ENCODE measurements at places on chromosomes 5 and 9.

DNA sequence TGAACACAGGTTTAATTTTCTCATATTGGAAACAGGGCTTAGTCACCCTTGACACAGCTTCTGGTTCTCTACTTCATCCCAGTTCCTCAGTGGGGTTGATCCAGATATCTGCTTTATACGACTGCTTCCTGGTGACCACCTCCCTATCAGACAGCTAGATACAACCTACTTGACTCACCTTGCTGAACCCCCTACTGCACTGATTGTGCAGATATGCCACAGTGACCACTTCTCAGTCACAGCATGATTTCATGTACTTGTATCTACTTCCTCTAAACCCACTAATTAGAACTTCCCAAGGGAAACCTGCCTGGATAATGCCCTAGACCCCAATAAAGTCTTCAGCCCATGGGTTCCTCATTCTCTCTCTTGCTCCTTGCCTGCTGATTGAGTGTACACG lies 18.4 kb upstream of the RFK start:
- no peak for DNase-seq

- no peak for DNase-seq
Measured at GRCh38 chr9:89021154-89021803, 30.0 kb downstream of the S1PR3 start.

DNA sequence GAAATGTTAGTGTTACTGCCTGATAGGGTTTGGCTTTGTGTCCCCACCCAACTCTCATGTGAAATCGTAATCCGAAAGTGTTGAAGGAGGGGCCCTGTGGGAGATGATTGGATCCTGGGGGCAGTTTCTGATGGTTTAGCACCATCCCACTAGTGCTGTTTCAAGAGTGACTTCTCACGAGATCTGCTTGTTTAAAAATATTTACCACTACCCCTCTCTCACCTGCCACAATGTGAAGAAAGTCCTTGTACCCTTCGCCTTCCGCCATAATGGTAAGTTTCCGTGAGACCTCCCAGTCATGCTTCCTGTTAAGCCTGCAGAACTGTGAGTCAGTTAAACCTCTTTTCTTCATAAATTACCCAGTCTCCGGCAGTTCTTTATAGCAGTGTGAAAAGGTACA lies 2.6 kb upstream of the RFX3 start:
- DNase-seq: peak; percentile 20

DNA sequence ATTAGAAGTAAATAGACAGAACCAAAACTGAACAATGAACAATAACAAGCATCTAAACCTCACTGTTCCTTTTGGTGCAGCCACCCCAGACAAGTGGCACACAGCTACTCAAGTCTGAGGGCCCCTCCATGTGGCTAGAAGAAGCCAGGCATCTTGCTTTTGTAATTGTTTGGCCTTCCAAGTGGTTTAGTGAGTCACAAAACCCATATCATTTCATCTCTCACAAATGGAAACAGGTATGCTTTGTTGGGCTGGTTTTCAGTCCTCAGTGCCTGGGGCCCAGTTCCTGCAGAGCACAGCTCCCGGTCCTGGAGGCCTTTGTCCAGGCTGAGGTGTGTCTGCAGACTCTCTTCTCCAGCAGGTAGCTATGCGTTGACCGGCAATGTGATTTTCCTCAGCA lies 16.7 kb downstream of the PRLR start:
- DNase-seq: no peak

DNA sequence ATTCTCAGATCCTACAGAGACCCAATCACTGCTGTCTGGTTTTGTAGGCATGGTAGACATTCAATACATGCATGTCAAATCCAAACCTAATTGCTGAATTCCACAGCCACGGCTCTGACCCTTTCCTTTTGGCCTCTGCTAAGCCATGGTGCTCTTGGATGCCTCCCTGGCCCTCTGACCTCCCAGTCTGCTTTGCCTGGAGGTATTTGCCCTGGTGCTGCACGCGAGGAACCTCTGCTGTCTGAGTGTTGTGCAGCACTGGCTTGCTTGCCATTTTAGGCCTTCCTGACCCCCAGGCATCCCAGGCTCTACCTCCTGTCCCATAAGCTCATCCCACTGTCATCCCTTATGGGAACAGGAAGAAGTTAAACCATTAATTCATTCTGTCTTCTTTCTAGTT lies 60.9 kb downstream of the DOCK2 start:
- DNase-seq: no peak

All from activated T-helper 1 cell treated with Interleukin-2 at 50 U/mL for 16 hours (primary cell).